ENCODE measurements at places on chromosomes 1 and 21.

DNA sequence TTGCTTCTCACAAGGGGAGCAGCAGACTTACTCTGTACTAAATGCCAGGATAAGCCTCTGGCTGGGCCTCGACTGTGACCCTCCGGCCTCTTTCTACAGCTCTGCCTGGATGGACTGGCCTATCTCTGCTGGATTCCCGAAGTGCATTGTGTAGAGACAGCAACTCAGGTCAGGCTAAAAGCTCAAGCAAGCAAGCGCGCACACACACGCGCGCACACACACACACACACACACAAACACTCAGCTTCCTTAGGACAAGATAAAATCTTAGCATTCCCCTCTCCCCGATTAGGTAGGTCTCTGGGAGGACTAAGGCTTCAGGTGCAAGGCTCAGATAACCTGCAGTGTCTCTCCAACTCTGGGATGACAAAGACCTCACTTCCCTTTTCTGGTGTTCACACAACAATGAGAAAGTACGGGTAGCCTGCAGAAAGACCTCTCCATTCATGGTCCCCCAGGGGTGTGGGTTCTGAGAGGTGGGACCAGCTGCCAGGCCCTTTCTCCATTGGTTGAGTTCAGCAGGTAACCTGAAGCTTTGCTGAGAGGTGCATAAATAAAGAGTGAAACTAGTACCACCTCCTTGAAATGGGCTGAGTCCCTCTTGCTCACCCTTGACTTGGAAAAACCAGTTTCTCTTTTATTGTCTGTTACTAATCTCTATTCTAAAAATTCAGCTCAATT lies 155.1 kb upstream of the CAMK1G start:
- no peak for DNase-seq

DNA sequence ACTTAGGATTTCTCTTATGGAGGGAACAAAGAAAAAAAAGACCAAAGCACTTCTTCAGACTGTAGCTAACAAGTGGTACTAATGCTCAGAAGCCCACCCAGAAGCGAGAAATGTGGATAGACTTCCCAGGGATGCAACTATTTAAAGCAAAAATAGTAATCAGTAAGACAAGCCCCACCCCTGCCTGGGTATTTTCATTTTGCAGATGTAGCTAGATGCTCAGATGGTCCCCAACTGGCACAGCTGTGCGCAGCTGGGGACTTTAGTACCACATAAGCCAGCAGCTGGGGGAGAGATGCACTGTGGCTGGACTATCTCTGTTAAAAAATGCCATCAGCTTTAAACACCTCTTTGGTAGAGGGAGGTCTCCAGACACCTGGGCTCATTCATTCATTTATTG lies 77.8 kb upstream of the SPAG17 start:
- no peak for DNase-seq

- DNase-seq = no peak
Measured at GRCh38 chr21:39103689-39104088, 79.6 kb downstream of the PSMG1 start.

DNA sequence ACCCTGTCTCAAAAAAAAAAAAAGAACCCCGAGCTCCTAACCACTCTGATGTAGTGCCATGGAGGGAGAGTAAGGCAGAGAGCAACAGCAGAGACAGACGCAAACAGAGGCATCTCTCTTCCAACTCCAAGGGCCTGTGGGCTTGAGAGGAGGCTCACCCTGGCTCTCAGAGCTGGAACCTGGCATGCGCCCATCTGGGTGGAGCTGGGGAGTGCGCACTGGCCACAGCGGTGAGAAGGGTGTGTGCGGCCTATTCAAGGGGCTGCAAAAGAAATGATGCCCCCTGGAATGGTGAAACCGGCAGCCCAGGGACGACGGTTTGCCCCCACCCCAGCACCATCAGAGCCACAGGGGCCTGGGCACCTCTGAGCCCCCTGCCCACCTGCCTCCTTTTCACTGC lies 17.6 kb downstream of the COL8A2 start:
- DNase-seq = no peak

DNA sequence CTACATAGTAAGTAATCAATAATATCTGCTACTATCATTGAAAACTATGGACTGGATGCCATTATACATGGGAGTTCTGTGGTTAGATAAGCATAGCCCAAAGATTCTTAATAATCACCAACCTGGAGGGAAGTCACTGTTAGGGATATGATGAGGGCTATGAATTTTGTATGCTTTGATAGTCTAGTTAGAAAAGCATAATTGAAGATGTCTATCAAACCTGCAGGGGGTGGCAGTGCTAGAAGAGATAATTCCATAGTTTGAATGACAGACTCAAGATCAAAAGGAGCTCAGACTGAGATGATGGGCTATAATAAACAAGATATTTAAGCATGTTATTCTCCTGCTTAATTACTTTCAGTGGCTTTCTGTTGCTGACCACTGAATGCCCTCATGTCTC lies 15.4 kb upstream of the COA6 start:
- no peak for DNase-seq

DNA sequence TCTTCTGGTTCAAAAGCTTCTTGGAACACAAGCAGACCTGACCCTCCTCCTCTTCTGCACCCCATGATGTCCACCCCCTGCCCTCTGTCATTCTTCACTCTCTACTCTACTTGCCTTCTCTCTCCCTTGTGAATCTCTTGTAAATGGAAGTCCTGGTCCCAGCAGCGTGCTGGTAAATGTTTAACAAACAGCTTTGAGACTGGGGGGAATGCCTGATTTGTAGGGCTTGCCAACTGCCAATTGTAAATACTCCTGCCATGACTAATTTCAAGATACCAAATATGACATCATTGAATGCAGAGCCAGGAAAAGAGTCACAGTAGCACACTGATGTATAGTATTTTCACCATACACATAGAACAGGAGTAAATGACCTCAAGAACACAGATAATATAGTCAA lies 40.9 kb upstream of the LRRN2 start:
- no peak for DNase-seq

DNA sequence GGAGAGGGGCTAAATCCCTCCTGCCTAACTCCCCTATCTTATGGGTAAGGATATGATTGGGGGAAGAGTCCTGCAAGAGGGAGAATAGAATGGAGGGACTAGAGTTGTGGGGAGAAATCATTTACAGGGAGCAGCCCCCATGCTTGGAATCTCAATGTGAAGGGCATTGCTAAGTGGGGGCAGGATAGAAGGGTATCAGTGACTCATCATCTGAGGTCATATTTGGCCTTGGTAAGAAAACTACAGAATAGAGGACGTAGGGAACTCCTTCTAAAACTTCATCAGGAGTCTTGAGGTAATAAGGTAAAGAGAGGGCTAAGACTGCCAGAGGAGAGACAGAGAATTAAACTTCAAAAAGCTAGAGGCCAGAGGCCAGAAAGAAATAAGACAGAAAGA lies 487 bp downstream of the HJV start:
- no peak for DNase-seq

DNA sequence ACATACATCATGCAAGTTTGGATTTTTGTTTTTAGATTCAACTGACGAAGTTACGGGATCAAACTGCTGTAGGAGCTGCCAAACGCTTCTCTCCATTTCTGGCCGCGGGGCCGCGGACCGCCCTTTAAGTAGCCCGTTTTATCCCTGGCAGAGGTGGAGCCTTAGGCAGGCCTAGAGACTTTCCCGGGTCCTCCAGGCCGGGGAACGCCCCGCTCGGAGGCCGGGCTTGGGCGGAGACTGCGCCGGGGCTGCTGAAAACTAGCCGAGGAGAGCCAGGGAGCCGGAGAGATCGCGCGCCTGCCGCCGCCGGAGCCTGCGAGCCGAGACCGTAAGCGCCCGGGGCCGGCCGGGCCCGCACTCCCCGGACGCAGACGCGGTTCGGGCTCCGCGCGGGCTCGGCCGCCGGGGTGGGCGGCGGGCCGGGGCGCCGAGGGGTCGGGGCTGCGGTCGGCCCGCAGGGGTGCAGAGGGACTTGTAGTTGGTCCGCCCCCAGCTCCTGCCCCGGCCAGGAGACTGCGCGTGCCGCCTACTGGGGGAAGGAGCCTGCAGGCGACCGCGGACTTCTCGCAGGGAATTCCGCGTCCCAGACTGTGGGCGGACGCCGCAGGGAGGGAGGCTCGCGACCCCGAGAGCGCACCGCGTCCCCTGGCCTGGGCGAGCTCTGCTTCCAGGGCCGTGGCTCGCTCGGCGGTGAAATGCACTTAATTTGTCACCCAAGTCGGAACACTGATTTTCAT lies at the start of gene EPHX1:
EPHX1 (plus strand) TSS at position 283 of the 737 bp plus-strand sequence. CDS start 18,606 bp downstream, outside the sequence.
- peak; percentile 68 for DNase-seq

DNA sequence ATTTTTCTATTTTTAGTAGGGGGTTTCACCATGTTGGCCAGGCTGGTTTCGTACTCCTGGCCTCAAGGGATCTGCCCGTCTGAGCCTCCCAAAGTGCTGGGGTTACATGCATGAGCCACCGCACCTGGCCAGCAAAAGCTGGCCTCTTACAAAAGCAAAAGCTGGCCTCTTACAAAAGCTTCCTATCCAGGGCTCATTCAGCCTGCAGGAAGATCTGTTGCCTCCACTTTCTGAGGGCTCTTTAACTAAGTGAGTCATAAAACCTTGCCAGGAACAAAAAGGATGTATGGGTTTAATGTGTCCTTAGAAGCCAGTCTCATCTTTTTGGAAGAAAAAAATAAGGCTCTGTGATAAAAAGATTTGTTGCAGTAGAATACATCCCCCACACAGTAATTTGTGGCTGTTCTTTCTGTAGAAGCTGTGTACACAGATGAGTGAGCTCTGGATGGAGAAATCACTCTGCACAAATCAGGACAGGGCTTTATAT lies 15.0 kb downstream of the HTR1D start:
- DNase-seq = no peak

DNA sequence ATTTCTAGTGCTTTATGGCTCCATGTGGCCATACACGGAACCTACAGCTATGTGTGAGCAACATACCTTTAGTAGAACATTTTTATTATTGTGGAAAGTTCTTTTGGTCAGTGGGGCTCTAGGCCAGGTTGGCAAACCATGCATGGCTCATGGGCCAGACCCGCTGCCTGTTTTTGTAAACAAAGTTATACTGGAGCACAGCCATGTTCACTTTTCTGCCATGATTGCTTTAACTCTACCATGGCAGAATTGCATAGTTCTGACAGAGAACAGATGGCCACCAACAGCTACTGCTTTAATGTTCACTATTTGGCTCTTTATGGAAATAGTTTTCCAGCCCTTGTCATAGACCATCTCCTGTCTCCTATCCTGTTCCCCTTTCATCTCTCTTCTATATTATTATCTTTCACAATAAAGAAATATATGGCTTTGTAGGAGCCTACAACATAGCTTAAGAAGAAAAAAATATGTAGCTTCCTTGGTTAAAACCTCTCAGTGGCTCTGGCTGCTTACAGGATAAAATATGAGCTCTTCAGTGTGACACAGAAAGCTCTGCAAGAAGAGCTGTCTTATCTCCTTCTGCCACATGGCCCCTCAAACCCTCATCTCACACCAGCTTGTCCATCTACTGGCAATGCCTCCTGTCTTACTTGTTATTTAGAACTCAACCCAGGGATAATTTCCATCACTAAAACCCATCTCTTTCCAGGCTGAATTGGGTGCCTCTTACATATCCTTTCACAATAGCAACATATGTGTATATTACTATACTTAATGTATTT lies 54.6 kb upstream of the RWDD3 start:
- DNase-seq = peak; percentile 73

GRCh38 chr1:21707086-21707840 lies 38.1 kb upstream of the RAP1GAP start:
- DNase-seq = no peak

- no peak for DNase-seq
Measured at GRCh38 chr1:183092350-183092749, 69.1 kb downstream of the LAMC1 start.

DNA sequence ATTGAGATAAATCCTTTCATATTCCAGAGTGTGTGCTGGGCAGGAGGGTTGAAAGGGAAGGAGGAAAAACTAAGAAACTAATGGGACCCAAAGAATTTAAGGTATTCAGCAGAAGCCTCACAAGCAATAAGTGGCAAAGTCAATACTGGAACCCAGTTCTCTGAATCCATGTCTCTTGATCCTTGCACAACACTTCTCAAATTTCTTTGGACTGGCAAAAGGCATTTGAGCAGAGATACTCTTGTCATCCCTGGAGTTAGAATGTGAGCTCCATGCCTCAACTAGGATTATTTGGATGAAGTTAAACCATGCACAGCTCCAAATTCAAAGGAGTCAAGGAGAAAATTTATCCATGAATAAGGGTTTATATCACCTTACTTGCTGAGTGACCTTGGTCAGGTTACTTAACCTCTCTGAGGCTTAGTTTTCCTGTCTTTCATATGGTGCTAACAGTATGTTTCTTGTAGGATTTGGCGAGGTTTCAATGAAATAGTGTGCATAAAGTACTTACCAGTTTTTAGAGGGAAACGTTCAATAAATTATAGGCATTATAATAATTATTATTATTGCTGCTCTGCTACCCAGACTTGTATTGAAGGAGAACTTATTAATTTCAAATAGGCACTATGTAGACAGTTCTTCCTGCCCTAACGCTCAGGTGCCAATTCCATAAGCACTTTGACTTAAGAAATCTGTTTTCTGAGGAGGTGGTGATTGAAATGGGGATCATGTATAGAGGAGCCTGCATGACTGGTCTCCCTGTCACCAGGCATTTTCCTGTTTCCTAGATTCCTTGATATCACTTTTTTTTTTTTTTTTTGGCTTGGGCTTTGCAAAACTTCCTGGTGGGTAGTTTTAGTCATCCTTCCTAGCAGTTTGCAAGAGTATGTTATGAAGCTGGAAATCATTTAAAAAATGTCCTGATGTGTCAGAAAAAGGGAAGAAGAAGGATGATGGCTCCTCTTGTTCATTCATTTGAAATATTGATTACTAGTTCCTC lies 125.0 kb upstream of the JUN start:
- DNase-seq = no peak

DNA sequence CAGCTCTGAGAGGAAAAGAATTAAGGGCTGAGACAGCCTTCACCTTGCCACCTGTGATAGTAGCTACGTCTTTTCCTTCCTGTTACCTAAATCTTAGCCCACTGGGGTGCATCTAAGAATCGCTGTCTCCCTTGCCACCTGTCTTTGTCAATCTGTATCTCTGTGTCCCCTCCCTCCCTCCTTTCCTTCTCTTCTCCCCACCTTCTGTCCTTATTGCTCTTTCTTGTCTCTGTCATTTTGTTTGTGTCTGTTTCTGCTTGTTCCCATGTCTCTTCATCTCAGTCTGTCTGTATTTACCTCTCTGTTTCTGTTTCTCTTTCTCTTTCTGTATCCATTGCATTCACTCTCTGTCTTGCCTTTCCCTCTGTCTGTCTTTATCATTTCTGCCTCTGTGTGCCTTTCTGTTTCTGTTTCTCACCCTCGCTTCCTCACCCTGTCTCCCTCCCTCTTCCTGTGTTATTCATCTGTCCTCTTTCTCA lies 30.2 kb downstream of the SLC22A15 start:
- no peak for DNase-seq

GRCh38 chr1:160419838-160420169 lies 19.4 kb downstream of the VANGL2 start:
- DNase-seq = no peak

DNA sequence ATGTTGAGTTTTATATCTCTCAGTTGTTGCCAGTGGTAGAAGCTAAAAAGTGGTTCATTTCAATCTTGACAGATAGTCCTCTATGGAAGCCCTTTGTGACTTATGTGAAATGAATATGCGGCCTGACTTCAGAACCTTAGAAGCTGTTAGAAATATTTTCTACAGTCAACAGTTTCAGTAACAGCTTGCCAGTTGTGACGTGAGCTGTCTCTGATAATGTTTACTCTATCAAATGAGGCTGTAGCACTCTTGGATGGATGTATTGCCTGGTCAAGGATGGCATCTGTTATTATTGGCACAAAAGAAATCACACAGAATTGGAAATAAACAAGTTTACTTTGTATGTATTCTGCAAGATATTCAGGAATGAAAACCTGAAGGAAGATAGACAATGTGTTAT lies 31.9 kb downstream of the SNX7 start:
- no peak for DNase-seq

Data from common myeloid progenitor, CD34-positive (primary cell).